ENCODE measurements at places on chromosomes 6 and 20.

GRCh38 chr20:48986899-48987298 lies 59.2 kb upstream of the CSE1L start:
- no peak for DNase-seq

GRCh38 chr6:132007474-132008190 lies 56.5 kb upstream of the CCN2 start:
- no peak for DNase-seq

DNA sequence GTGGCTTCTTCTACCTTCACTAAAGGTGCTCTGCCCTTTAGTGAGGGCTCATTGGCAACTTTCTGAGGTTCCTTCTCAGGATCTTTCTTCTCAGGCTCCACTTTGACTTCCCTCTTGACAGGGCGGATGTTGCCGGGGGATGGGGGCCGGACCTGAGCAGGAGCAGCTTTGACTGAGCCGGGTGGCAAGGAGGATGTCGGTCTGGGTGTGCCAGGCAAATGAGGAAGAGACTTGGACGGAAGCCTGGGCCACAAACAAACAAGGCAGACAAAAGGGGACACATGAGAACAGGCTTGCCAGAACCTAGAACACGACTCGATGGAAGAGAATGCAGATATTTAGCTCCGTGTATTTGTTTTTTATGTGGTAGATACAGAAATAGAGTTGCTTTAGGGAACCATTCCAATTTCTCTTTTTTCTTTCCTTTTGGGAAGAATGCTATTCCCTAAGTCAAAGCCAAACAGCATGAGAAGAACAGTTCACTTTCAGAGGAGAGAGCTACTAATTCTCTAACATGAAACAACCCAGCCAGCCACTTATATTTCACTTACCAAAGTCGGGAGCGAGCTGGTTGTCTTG lies 76.2 kb upstream of the BCLAF1 start:
- DNase-seq, result no peak

DNA sequence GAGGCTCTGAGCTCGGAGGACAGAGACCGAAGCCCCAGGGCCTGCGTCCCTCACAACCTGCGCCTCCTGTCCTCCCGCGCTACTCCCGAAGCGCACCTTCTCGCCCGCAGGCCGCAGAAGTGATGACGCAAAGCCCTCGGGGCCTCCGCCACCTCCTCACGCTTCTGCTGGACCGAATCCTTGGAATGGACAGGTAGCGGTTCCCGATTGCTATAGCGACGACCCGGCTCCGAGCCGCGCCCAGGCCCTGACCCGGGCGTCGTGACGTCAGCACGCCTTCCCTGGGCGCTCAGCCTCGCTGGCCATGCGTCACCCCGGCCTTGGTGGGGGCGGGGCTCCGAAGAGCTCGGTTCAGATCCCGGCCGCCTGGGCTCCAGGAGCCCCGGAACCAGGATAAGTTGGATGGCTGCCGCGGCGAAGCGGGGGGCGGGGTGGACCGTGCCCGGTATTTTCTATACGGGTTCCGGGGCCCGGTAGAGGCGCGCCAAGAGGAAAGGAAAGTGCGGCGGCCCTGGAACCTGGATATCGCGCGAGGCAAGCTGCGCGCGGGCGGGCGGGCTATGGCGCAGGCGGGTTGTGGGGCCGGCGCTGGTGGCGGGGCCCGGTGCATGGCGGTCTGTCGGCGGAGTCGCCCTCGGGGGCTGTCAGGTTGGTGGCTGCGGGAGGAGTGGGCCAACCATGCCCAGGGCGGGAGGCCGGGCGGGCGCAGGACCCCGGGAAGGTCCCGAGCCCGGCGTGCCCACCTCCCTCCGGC lies at the start of gene ZNF76:
Gene ZNF76, plus strand, starts transcription at position 542 of the 754 bp plus-strand sequence. CDS start 21,417 bp downstream, outside the sequence.
- DNase-seq, result peak; percentile 82

- DNase-seq, result no peak
Observed at GRCh38 chr6:137967689-137968454, 100.8 kb downstream of the TNFAIP3 start.

DNA sequence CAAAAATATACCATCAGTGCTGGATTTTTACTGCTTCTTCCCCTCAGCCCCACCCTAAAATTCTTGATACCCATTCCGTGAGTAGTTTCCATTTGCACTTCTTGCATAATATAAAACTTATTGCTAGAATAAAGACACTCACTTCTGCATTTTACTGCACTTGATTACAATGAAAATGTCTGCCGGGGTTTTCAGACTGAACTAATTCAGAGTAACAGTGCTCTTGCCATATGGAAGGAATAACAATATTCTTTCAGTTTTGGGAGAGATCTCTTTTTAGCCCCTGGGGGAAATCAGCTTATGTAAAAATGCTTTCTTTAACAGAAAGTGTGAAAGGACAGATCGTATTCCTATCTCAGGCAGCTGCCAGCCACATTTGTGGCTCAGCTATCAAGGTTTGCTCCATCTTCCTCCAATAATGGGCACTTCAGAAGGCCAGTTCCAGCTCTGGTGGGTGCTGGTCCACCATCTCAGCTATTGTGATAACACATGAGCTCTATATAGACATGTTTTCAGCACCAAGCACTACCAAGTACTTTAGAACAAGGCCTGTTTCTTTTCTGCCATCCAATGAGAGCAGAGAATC lies 8.9 kb downstream of the SMLR1 start:
- DNase-seq, result no peak

DNA sequence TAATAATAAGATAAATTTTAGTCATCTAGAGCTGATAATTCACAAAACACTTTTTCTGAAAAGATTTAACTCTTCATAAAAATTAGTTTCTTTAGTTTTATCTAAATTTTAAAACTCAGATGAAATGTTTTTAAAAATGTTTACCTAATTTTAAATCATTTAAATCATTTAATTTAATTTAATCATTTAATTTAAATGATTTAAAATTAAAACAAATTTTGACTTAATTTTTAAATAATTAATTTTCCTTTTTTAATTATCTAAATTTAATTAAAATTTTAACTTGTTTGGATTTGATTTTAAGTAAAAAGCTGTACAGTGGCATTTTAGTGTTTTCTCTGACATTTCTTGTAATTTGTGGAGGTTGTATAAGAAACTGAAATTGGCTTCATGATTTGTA lies 131.7 kb upstream of the RNF217 start:
- DNase-seq, result no peak

- no peak for DNase-seq
Observed at GRCh38 chr6:21109391-21110178, 484.0 kb upstream of the SOX4 start.

- no peak for DNase-seq
Observed at GRCh38 chr6:101662111-101662897, 268.8 kb downstream of the GRIK2 start.

DNA sequence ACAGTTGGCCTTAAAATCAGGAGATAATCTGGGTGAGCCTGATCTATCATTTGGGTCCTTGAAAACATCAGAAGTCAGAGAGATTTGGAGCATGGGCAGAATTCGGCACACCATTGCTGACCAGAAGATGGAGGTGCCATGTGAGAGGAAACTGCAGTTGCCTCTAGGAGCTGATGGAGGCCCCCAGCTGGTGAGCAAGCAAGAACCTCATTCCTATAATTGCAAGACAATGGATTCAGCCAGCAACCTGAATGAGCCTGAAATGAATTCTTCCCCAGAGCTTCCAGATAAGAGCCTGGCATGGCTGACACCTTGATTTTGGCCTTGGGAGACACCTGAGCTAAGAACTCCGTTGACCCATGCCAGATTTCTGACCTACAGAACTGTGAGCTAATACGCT lies 76.3 kb upstream of the FYN start:
- DNase-seq, result no peak

GRCh38 chr6:149261364-149262040 lies 56.0 kb upstream of the TAB2 start:
- DNase-seq, result no peak

- no peak for DNase-seq
Observed at GRCh38 chr20:53428588-53428987, 165.1 kb downstream of the ZNF217 start.

- DNase-seq, result no peak
Observed at GRCh38 chr6:135861189-135861588, 9.7 kb downstream of the PDE7B start.

DNA sequence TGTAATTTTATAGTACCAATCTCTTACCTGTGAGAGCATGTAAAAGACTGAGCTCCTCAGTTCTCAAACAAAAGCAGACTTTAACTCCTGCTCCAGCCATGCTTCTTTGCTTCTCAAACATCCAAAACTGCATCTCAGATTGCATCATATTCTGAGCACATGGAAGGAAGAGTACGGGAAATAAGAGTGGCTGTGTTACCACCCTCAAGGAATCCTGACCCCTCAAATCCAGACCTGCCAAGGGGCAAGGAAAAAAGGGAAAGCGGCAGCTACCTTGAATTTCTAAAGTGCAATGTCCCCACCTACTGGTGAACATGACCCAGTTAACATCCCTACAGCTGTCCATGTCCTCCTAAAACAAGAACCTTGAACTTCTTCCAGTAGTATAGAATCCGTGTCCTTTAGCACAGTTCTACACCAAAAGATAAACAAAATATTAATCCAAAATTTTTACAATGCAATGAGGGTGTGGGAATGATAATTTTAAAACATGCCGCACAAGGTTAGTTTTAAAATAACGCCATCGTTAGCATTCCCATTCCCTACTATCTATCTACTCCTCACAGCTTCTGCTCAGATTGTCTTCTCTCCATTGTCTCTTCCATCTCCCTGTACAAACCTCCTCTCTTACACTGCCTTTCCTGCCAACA lies 34.1 kb upstream of the HLA-DQB1 start:
- no peak for DNase-seq

GRCh38 chr6:100475554-100476320 lies 11.0 kb upstream of the SIM1 start:
- no peak for DNase-seq

DNA sequence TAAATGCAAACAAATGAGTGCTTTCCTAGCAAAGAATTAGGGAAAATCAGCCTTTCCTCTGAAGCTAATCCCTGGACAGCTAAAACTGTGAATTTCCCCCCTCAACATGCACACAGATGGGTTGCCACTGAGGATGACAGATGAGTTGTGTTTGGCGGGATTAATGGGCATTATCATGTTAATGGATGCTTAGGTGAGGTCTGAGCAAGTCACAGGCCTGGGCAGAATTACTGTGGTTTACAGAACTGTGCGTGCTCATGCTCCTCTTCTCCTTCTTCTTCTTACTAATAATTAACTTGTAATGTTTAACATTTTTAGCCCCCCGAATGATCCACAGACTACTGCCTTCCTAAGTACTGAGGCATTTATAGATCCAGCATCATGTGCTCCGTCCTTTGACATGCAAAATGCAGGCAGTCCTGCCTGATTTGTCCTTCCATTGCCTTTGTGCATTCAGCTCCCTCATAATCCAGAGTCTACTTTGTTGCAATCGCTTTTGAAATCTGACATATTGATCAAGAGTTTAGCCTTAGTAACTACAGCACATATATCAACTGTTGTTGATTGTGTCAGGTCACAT lies 753.4 kb upstream of the MMS22L start:
- no peak for DNase-seq

- no peak for DNase-seq
Observed at GRCh38 chr20:37901654-37902503, 1.0 kb upstream of the VSTM2L start.

GRCh38 chr20:47348539-47349142 lies 7.9 kb downstream of the ZMYND8 start:
- DNase-seq, result no peak

DNA sequence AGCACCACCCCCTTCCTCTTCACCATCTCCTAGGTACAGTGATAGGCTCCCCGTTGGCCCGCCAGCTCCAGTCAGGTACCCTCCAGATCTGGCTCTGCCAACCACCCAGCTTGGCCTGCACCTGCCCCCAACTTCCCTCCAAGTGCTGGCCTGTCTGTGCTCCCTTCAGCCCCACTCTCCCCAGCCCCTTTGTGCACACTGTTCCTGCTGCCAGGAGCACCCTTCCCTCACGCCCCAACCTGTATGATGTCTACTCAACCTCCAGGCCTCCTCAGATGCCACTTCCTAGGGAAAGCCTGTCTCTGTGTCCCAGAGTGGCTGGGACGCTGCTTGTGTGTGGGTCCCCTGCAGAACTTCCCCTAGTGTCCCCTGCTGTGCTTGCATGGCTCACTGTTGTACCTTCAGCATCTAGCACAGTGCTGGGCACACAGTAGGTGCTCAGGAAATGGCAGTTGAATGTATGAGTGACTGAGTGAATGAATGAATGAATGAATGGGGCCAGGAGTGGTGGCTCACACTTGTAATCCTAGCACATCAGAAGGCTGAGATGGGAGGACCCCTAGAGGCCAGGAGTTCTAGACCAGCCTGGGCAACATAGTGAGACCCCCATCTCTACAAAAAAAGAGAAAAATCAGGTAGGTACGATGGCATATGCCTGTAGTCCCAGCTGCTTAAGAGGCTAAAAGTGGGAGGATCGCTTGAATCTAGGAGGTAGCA lies 3.0 kb downstream of the ZBP1 start:
- DNase-seq, result no peak

- DNase-seq, result no peak
Observed at GRCh38 chr20:51610111-51610510, 67.6 kb upstream of the NFATC2 start.

GRCh38 chr6:27293436-27294098 lies 18.5 kb downstream of the POM121L2 start:
- no peak for DNase-seq

Data from stimulated activated CD8-positive, alpha-beta memory T cell treated with anti-CD3 and anti-CD28 coated beads, Interleukin-12 subunit alpha, Interleukin-12 subunit beta, amount 100 ng/mL, for 4 hours (primary cell).